Stimulated activated CD8-positive, alpha-beta memory T cell treated with anti-CD3 and anti-CD28 coated beads, Interleukin-7, amount 100 ng/mL, for 4 hours (primary cell): ENCODE measurements at places on chromosomes 5 and 9.

DNA sequence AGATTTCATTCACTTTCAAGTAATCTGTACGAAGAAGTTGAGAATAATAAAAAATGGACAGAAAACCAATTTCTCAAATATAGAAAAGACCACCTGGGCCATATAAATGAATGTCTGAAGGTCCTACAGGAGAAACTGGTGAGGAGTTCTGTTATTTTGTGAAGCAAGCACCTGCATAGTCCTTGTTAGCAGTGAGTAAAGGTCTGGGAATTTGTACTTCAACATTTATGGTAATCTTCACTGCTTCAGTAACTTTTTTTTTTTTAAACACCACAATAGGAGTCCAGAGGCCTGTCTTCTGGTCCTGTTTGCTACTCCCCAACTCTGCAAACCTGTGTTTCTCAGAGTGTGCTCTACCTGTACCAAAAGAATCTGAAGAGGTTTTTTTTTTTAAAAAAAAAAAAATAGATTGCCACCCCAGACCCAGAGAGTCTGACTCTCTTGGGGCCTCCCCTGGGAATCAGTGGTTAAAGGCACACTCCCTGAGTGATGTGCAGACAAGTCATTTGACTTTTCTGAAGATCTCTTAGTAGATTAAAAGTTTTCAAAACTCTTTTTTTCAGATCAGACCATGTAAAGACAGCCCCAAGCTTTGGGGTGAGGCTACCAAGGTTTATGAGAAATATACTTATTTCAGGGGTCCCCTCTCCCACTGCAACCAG is 55.5 kb downstream of the FAM81B start:
- no peak for DNase-seq

DNA sequence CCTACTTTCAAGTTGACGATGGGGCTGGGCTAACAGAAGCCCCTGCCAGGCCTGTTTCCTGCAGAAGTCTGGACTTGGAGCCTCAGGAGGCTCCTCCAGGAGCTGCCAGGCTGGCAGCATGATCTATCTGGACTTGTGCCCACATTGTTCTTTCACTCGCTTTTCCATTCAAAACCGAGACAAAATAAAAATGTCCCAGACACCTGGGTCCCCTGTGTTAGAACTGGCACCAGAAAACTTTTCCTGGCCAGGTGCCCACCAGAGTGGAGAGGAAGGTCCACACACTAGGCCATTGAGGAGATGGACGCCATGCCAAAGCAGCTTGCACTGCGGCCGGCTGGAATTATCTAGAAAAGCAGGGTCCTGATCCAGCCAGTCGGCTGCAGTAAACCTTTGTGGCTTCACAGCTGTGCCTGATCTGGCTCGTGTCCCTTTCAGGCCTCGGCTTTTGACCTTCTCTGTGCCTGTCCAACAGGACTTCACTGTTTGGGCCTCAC is 78.2 kb downstream of the GCNT1 start:
- no peak for DNase-seq

DNA sequence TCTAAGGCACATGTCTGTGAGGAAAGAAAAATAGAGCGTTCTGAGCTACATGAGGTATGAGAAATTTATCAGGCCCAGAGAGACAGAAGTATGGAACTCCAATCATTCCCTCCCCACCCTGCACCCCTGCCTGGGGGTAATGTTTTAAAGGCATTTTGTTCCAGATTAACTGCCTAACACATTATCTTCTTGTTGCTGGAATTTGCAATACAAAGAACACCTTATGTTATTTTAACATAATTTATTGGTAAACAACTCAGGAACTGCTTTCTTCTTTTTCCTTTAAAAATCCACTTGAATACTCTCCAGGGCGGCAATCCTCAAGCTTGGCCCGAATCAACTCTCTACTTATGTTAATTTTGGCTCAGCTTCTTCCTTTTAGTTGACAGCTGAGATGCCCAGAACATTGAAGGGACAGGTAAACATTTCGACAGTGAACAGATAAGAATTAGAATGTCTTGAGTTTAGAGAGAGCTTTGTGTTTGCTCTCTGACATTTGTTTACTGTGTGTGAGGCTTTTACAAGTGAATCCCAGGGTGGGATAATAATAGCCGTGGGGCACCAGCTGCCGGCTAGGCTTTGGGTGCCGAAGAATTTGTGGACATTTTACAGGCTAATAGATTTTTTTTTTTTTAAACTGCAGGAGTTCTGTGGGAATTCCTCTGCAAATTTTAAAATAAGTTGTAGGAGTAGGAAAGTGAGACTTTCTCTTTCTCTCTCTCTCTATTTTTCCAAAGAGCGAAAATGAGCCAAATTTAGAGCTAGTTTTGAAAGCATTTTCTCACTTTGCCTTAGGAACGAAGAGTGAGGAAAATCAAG is 96.4 kb upstream of the TAF11L2 start:
- DNase-seq, result no peak

DNA sequence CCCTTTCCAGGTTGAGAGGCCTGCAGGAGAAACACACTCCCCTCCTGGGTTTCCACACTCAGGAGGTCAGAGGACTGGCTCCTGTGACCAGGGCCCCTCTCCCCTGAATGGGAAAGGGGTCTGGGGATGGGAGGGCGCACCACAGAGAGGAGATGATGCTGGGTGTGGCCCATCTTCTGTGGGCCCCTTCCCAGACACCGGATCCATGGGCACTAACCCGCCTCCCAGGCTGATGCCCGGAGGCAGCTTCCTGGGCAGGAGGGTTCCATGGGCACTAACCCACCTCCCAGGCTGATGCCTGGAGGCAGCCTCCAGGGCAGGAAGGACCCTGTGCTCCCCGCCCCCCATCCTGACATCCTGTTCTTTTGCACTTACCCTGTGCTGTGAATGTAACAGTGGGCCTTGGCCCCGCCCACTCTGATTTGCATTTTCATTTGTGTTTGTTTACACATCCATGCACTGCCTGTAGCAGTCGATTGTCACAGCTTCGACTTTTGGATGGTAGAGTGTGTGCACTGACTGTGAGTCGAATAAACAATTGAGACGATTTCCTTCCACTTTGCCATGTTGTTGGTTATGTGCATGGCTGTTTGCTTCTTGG is 9.3 kb upstream of the DOLPP1 start:
- no peak for DNase-seq

- DNase-seq, result peak; percentile 46
Observed at GRCh38 chr9:130053504-130054324, at the start of gene GPR107. Gene GPR107 (plus strand): TSS chr9:130053906. CDS start chr9:130053933, 27 bp downstream.

- DNase-seq, result no peak
Observed at GRCh38 chr5:74169701-74170100, 470.8 kb downstream of the ENC1 start.

DNA sequence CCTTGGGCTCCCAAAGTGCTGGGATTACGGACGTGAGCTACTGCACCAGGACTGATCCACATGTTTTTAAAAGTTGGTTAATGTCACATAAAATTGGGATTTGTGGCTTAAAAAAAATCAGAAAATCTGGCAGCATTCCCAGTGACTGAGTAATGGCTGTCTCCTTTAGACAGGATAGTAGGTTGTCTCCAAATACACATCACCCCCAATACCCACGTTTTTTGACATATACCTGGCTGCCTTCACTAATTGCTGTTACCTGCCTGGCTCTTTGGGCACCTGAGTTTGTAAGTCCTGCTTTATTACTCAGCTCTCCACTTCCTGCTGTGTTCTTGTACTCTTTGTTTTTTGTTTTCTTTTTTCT is 84.8 kb downstream of the KDM4C start:
- DNase-seq, result no peak

GRCh38 chr9:26399556-26399955 is 493.0 kb downstream of the CAAP1 start:
- DNase-seq, result no peak

DNA sequence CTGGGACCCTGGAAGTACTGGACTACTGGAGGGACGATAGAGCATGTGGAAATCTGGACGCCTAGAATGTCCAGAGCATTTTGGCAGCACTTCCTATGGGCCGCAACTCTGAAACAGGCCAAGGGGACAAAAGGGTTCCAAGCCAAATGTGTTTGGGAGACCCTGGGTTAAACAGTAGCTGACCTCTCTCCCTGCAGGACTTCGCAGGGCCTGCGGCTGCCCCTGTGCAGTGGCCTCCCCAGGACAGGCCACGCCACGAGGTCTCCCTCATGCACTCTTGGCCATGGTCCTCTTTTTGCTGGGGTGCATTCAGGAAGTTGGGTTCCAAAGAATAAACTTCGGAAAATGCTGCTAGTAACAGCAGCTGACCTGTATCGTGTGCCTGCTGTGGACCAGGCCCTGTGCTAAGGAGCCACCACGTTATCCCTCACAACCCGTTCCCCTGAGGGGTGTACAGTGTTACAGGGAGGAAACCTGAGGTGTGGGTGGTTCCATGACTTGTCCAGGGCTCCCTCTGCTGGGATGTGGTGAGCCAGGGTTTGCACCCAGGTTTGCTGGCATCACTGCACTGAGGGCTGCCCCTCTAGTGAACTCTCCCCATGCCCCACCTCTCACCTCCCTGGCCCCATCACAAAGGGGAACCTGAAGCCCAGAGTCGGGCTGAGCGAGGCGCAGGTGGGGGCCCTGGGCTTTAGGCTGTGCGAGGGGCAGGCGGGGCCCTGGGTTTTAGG is 79.4 kb downstream of the AMBP start:
- no peak for DNase-seq

DNA sequence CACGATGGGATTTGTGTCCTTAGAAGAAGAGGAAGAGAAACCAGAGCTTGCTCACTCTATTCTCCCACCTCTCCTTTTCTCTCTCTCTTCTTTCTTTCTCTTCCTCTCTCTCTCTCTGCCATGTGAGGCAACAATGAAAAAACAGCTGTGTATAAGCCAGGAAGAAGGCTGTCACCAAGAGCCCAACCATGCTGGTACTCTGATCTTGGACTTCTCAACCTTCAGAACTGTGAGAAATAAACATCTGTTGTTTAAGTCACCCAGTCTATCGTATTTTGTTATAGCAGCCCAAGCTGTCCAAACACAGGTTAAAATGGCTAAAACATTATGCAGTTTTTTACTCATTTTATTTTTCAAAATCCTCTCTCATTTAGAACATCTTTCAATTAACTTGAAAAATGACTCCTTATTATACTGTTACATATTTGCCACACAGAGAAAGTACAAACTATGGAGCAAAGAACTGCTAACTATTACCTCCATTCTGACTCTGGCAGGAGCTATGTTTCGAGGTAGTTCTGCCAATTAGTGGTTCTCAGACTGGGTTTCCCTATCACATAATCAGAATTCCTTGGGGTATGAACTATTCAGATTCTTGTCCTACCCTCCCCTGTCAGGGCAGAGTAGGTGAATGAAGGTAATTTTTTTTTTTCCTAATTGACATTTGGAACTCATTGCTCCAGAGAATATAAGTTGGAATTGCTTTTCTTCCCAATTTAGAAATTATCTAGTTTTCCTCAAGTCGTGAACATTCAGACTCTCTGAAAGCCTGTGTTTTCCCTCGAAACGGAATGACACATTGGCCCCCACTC is 434.6 kb downstream of the ENC1 start:
- no peak for DNase-seq

DNA sequence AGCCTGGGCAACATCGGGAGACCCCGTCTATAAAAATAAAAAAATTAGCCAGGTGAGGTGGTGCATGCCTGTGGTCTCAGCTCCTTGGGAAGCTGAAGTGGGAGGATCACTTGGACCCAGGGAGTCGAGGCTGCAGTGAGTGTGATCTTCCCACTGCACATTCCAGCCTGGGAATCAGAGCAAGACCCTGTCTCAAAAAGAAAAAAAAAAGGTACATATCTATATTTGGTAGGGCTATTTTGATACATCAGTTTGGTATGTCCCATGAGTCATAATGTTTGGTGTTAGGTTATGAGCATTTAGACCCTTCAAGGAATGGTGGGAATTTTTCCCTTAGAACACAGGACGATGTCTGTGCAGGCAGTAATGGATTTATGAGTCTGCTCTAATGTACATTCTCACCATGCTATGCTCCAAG is 55.3 kb upstream of the POU4F3 start:
- no peak for DNase-seq

DNA sequence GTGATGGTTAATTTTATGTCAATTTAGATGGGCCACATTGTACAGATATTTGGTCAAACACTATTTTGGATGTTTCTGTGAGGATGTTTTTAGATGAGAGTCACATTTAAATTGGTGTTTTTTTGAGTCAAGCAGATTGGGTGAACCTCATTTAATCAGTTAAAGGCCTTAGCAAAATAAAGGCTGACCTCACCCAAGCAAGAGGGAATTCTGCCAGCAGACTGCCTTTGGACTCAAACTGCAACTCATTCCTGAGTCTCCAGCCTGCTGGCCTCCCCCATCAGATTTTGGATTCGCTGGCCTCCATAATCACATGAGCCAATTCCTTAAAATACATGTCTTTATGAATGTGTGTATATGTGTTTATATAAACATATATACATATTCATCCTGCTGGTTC is 282.7 kb upstream of the POU5F2 start:
- no peak for DNase-seq

DNA sequence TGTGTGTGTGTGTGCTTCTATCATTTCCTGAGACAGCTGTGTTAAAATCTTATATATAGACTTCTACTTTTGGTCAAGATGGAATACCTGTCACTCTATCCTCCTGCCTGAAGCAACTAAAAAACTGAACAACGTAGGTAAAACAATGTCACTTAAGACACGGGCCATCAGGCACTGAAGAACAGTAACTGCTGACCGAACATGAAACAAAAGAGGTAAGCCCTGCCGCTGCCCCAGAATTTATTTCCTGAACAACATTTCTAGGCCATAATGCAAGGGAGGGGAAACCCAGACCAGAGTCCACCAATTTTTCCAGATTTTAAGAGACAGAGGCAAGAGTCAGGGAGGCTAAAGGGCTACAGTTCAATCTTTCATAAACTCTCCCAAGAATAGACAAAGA is 156.0 kb downstream of the CDC42SE2 start:
- DNase-seq, result no peak

- no peak for DNase-seq
Observed at GRCh38 chr9:78383130-78383529, 86.2 kb downstream of the PSAT1 start.

DNA sequence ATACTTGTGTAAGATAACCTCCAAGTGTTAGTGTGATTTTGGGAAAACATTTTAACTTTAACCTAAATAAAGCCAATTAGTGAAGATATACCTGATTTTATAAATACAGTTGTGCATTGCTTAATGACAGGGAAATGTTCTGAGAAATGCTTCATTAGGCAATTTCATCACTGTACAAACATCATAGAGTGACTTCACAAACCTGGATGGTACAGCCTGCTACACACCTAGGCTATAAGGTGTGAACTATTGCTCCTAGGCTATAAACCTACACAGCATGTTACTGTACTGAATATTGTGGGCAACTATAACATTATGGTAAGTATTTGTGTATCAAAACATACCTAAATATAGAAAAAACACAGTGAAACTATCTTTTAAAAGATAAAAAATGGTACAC is 166.8 kb upstream of the TARS1 start:
- DNase-seq, result no peak
